COLO829 (cell line): ENCODE measurements at places on chromosomes 3 and 15.

DNA sequence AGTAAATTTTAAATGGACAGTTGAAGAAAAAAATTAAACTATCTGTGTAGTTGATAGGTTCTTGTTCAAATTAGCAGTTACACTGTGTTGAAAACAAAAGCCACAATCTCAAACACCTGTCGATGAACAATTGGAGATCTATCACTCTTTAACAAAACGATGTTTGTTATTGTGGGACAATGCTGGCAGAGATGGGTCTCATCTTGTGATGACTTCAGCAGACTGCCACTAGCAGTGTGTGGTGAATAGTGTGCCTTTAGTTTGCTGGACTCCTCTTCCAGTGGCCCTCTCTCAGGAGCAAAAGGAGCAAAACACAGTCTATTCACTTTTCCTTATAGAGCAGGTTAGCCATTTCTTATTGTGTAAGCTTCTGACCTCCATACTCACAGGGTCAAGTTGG lies 14.7 kb upstream of the TRIM59 start:
- no peak for DNase-seq

DNA sequence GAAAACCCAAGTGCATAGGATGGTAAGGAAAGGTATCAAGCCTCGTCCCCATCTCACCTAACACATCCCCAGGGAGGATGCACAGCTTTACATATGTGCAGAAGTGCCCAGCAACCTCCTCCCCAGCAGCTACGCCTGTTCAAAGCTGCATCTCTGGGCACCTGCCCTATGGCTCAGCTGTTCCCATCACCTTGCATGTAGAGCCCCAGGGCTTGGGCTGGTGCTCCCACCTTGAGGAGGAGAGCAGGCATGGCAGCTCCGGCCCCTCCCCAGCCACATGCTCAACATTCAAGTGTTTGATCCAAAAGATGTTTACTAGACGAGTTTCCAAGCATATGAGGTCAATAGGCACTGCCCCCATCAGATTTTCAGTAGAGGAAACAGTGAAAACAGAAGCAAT lies 173.5 kb downstream of the ATP10A start:
- no peak for DNase-seq

GRCh38 chr3:150748684-150749047 lies 14.3 kb downstream of the SIAH2 start:
- no peak for DNase-seq

DNA sequence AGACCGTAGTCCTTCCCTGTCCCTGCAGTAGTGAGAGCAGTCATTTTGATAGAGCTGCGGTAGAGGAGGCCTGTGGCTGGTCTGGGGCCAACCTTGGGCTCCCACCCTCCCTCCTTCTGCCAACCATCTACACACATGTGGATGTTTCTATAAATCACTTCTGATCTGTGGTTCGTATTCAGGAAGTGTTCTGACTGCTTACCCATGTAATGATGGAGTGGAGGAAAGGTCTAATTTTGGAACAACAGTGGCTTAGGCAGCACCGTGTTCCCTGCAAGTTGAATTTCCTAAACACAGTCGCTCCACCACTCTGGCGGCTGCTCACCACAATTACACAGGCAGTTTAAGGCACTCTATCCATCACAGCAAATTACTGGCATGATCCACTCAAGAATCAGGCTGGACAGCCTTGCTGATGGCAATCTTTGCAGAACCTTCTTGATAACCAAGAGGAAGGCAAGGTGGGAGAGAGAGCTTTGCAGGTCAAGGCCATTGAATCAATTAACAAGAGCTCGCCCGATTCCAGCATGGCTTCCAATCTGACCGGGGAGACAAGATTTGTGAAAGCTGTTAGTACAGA lies 104.7 kb upstream of the VEPH1 start:
- DNase-seq = no peak

DNA sequence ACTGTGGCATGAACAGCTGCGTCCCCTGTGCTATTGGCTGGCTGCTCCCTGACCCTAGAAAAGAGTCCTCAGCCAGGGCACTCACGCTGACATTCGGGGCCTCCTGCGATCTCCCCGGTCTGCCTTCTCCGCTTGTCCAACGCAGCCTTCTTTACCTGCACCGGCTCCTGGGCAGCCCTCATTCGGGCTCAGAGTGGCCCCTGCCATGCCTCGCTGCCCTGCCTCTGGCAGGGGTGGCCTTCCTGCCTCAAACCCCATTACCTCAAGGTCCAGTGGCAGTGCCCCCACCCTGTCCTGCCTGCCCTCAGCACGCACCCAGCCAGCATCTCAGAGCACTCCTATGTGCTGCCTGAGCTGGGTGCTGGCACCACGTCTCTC lies 86.5 kb downstream of the TBC1D2B start:
- no peak for DNase-seq

GRCh38 chr3:10366651-10367101 lies 45.8 kb upstream of the SEC13 start:
- DNase-seq = peak; percentile 26

GRCh38 chr3:150830094-150830681 lies 67.2 kb upstream of the SIAH2 start:
- DNase-seq = no peak

DNA sequence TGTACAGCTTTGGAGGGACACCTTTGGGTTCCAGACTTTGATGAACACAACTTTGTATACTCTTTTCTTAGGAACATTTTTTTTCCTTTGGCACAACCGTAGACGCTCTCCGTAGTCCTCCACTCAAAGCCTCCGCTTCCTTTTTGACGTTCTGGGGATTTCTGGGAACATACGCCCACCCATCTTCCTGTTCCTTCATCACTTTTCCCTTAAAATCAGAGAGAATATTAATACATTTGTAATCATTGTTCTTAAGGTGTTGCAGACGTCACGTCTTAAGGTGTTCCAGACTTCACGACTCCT lies 405 bp upstream of the SPG21 start:
- no peak for DNase-seq

DNA sequence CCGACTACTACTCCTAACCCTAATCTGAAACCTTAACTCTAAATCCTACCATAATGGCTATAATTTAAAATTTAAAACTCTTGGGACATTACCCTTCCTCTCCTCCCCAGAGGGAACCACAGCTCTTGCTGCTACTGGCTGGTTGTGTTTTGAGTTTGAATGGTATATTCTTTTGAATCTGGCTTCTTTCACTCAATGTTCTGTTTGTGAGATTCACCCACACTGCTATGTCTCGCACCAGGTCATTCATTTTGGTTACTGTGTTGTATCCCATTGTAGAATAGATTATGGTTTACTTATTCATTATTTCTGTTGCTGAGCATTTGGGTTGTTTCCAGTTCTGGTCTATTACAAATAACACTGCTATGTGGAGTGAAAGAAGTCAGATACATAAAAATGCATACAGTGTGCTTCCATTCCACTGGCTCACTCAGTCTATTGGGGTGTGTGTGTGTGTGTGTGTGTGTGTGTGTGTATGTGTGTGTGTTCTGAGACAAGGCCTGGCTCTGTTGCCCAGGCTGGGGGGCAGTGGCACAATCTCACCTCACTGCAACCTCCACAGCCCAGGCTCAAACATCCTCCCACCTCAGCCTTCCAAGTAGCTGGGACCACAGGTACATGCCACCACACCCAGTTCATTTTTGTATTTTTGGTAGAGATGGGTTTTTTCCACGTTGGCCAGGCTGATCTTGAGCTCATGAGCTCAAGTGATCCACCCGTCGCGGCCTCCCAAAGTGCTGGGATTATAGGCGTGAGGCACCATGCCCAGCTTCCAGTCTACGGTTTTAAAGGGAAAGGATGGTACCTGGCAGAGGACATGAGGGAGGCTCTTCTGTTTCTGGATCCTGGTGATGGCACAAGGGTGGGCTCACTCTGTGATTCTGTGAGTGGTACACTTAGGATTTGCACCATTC lies 19.2 kb upstream of the SYNM start:
- DNase-seq = no peak

GRCh38 chr3:17625133-17625532 lies 117.3 kb downstream of the TBC1D5 start:
- DNase-seq = no peak

DNA sequence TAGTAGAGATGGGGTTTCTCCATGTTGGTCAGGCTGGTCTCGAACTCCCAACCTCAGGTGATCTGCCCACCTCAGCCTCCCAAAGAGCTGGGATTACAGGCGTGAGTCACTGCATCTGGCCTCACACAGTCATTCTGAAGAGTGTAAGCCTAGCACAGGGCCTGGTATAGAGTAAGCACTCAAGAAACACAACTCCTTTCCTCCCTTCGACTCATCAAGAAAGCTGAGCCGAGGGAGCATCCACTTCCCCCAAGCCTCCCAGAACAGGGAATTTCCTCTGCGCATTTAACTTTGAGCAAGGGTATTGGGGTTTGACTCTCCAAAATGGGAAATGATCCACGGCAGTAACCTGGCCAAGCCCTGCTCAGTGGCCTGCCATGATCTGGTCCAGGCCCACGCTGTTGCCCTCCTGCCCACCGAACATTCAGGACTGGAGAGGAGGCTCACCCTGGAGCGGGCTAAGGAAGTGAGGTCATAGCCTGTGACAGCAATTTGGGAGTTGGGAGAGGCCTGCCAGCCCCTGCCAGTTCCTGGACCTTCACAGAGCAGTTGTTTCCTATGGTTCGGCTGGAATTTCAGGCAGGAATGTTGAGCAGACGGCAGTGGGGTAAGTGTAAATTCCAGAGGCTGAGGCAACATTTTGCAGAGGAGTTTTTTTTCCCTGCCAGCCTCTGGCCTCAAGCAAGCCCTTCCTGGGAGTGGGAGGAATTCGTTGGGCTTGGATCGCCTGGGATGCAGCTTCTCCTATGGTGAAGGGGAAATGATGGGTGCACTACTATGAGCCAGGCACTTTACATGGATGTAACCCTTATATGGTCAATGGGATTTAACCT lies 21.2 kb upstream of the SMAD3 start:
- DNase-seq = no peak

- DNase-seq = no peak
These were observed 27.7 kb downstream of the DLG1 start for GRCh38 chr3:197270558-197271317.

- DNase-seq = no peak
These were observed 38.8 kb upstream of the PLXND1 start for GRCh38 chr3:129645286-129645685.

GRCh38 chr3:11415099-11415498 lies 142.9 kb downstream of the ATG7 start:
- DNase-seq = no peak
